Activated naive CD4-positive, alpha-beta T cell treated with anti-CD3 and anti-CD28 coated beads, Interleukin-2, amount 50 U/mL, for 72 hours (primary cell): ENCODE measurements at places on chromosomes 11 and 22. TPM values are rescaled to one million over a fixed set of nuclear protein-coding genes. Genes with fewer than 3 reads are reported as not detected.

MYO7A gene
- not detected for total RNA-seq

ACRV1 gene
- not detected for total RNA-seq

SLC22A25 gene
- total RNA-seq = not detected

OR52I1 gene
- not detected for total RNA-seq

LINC01488 gene
- total RNA-seq = not detected

CHRM4 gene
- not detected for total RNA-seq

SGSM1 gene
- total RNA-seq = 0.20 TPM

SAA4 gene
- total RNA-seq = not detected

ROBO3 gene
- total RNA-seq = 24.4 TPM

CDHR5 gene
- total RNA-seq = not detected

CLDN5 gene
- not detected for total RNA-seq

SYT8 gene
- total RNA-seq = not detected

PDE3B gene
- total RNA-seq = 10.7 TPM

MOGAT2 gene
- not detected for total RNA-seq

IGLL5 gene
- not detected for total RNA-seq

GAL3ST3 gene
- 1.1 TPM for total RNA-seq

OTOG gene
- not detected for total RNA-seq

CCDC81 gene
- 0.66 TPM for total RNA-seq

TESMIN gene
- total RNA-seq = 6.3 TPM

TIGD3 gene
- total RNA-seq = 4.0 TPM

CD3G gene
- 82.9 TPM for total RNA-seq

KCTD17 gene
- 35.7 TPM for total RNA-seq

CCDC116 gene
- total RNA-seq = not detected

HIRA gene
- 18.1 TPM for total RNA-seq

APOA4 gene
- total RNA-seq = not detected

PAX6 gene
- total RNA-seq = 0.39 TPM

LSP1 gene
- total RNA-seq = 263 TPM

MPZL2 gene
- 39.4 TPM for total RNA-seq

CRYBB3 gene
- 0.80 TPM for total RNA-seq

OR4S1 gene
- not detected for total RNA-seq

DERL3 gene
- total RNA-seq = 5.1 TPM

KRTAP5-10 gene
- not detected for total RNA-seq

MS4A14 gene
- total RNA-seq = not detected

AIFM3 gene
- total RNA-seq = 0.11 TPM

KRTAP5-9 gene
- not detected for total RNA-seq

LGALS1 gene
- 362 TPM for total RNA-seq

SMTNL1 gene
- not detected for total RNA-seq

TMEM121B gene
- 0.10 TPM for total RNA-seq

BLID gene
- total RNA-seq = not detected

SLC22A6 gene
- not detected for total RNA-seq

MS4A4E gene
- not detected for total RNA-seq

LRRC4C gene
- total RNA-seq = not detected
